Right kidney (tissue), 9 donors: ENCODE measurements at places on chromosomes 3 and 15.

- no peak for DNase-seq
Measured at GRCh38 chr15:45801543-45801942, 166.7 kb downstream of the SQOR start.

GRCh38 chr3:172076212-172076611 lies 36.8 kb downstream of the FNDC3B start:
- DNase-seq: no peak

- no peak for DNase-seq
Measured at GRCh38 chr3:100581650-100582049, 27.8 kb upstream of the ADGRG7 start.

DNA sequence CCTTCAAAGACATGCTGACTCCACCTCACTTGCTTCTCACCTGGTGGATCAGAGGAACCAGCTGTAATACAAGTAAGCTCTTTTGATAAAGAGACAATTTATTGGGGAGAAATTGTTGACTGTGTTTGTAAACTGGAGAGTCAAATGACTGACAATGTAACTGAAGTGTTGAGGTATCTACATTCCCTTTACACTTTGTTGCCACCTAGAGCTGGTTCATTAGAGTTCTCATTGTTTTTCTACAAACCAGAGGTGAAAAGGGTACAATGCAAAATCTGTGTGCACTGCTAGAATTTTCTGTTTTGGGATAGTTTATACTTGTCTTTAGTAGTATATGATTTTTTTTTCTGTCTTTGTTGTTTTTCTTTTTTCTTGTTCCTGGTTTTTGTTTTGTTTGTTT lies 8.7 kb upstream of the LRRC58 start:
- no peak for DNase-seq

DNA sequence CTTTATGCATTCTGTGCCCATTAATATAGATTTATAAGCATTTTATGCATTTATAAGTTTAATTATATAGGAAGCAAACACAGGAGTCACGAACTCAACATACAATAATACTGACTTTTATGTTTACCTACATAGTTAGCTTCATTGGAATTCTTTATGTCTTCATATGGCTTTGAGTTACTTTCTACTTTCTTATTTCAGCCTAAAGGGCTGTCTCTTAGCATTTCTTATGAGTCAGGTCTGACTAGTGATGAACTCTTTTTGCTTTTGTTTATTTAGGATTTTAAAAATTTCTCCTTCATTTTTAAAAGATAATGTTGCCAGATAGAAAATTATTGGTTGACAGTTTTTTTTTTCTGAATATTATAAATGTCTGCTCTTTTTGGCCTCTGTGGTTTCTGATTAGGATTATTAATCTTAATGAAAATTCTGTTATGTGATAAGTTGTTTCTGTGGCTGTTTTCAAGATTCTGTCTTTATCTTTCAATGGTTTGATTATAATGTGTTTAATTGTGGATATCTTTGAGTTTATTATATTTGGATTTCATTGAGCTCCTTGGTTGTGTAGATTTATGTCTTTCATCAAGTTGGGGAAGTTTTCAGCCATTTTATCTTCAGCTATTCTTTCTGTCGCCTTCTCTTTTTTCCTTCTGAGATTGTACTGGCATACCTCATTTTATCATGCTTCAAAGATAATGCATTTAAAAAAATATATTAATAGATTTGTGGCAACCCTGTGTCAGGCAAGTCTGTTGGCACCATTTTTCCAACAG lies 54.3 kb downstream of the ATP2C1 start:
- DNase-seq: no peak

- DNase-seq: no peak
Measured at GRCh38 chr3:69370901-69371301, 15.0 kb downstream of the FRMD4B start.

DNA sequence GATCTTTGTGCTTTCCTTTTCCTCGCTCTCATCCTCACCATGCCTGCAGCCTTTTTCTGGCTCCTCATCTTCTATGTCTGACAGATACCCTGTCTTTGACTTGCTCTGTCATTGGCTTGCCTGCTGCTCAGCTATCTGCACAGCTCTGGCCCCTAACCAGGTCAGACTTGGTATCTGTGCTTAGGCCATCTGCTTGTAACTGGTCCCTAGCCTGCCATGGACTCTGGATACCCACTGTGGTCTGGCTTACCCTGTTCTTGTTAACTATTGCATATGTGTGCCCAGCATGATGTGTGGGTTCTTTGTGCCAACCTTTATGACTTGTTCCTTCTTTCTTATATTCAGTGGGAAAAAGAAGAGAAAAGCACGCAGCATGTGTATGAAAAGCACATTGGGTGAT lies 109.7 kb upstream of the ROPN1 start:
- no peak for DNase-seq

- no peak for DNase-seq
Measured at GRCh38 chr3:75342425-75342824, 321.7 kb upstream of the FRG2C start.

DNA sequence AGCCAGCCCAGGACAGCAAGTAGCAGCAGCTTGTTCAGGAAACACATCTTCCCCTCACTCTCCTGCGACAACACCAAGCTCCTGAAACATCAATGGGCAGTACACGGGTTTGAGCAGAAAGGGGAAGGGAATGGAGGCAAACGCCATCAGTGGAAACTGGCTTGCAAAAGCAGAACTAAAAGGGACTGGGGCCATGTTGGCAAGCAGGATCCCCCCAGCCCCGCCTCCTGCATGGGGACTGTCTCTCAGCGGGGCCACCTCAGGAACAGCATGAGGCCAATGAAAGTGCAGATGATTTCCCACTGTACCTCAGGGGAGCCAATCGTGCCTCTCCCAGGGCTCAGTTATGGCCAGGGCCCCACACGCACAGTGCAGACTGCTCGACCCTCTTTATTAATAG lies 6.8 kb downstream of the CDAN1 start:
- no peak for DNase-seq

DNA sequence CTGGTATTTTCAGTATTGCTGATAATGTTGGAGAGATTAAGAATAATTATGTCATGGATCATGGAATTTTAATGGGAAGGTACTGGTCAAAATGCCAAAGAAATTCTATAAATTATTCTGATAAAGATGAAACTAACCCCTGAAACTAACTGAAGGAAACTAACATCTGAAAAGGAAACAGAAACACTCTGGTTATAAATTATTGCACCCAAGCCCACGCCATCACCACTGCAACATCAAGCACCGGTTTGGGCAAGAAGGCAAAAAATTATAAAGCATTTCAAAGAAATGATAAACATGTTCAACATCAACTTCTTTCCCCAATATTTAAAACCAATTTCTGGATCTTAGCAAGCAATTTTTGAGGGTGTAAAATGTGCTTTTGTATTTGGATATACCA lies 372.5 kb downstream of the TBC1D5 start:
- no peak for DNase-seq

- DNase-seq: no peak
Measured at GRCh38 chr3:37641556-37641955, 220.1 kb upstream of the CTDSPL start.

DNA sequence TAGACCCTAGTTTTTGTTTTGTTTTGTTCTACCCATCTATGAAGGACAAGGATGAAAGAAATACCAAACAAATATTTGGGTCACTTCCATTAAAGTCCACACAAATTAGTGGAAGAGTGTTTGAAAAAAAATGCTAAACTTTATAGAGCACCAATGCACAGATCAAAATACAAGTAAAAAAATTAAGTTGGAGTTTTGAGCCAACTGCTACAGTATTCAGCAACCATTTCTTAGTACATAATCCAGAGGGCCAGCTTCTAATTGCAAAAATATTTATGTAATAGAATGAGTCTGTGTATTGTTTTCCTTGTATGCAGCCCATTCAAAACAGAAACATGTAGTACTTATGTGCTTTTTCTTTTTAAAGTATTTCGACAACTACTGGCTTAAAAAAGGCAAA lies 121.1 kb downstream of the CBLB start:
- no peak for DNase-seq

DNA sequence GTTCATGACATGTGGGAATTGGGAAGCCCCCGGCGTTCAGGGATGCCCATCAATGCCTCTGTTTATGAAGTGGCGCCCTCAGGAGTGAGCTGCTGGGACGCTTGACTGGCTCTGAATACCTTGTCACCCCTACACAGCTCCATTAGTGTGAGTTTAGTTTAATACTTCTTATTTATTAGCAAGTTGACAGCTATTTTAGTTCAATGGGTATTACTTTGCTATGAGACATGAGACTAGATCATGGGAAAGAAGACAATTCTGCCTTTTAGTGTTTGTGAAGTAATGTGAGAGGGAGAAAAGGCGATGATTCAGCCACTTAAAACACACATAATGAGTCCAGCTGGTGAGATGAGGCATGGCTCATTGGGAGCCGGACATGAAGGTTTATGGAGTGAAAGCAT lies 678.5 kb downstream of the NR2F2 start:
- DNase-seq: peak; percentile 48

DNA sequence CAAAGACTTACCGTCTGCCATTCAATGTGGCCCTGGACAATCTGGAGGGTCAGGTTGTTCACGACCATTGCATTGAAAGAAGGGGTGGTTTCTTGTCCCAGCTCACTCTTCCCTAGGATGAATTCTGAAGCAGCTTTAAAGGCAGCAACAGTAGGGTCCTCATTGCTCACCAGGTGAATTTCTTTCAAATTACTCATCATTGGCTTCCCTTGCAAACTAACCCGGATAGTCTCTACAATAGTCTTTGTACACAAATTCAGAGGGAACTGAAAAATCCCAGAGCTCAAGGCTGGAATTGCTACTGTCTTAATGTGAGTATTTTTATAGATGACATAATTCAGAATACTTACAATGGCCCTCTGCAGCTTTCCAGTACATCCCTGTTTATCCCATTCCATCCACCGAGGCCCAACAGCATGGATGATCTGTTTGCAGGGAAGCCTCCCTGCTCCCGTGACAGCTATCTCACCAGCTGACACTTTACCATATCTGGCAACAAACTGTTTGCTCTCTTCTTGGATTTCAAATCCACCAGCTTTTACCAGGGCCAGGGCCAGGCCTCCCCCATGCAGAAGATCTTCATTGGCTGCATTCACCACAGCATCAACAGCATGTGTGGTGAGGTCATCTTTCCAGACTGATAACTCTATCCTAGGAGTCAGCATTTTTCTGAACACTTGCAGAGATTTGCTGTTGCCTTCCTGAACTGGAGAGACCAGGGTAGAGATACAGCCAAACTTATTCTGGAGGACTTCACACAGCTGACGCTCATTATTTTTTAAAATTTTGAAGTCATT lies 8.6 kb downstream of the PARP9 start:
- DNase-seq: no peak

DNA sequence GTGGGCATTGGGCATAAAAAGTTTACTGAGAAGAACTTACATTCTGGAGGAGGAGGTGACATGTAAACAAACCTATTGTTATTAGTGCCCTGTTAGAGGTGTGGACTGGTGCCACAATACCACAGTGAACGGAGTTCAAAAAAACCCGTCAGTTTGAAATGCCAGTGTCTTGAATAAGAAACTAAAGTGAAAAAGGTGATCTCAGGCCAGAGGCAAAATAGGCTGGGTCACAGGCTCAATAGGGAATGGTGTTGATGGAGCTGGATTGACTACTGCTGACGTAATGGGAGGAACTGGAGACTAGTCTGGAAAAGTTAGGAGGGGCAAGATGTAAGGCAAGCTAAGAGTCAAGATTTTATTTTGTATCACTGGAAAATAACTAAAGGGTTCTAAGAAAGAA lies 1.6 kb upstream of the DCBLD2 start:
- no peak for DNase-seq

DNA sequence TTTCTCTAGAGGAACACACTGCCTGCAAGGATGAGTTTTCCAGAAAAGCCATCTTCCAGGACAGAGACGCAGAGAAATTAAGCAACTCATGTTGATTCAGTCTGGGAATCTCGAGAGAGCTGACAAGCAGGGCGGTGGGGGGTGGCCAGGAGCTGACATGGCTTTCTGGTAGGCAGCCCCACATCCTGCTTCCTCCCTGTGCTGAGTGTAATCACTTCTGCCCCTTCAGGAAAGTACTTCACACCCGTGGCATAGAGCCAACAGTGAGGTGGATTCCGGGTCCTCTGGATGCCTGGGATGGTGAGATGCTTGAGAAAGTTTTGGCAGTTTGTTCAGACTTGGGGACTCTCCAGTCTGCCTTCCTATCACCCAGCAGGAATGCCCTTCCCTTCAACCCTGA lies 221.1 kb downstream of the SLCO3A1 start:
- DNase-seq: no peak

GRCh38 chr3:185176750-185177359 lies 24.0 kb upstream of the C3orf70 start:
- DNase-seq: peak; percentile 28

- DNase-seq: no peak
Measured at GRCh38 chr3:114205541-114205940, 26.7 kb upstream of the DRD3 start.

- no peak for DNase-seq
Measured at GRCh38 chr3:186844908-186845307, 2.4 kb downstream of the ADIPOQ start.

DNA sequence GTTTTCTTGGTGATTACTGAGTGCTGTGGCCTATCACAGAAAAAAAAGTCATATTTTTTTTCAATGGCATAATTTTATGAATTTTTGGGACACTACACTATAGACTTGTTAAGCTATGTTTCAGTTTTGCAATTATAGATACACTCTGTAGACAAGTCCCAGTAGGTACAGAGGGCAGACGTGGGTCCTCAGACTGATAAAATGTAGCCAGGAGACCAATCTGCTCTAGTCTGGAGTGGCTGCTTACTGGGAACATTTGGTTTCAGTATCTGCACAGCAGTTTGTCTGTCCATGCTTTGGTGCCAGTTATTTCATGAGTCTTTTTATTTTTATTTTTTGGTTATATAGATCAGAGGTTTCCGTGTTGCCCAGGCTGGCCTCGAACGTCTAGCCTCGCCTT lies 313.4 kb upstream of the LRRFIP2 start:
- DNase-seq: no peak

GRCh38 chr3:36312351-36312750 lies 68.0 kb upstream of the STAC start:
- no peak for DNase-seq

DNA sequence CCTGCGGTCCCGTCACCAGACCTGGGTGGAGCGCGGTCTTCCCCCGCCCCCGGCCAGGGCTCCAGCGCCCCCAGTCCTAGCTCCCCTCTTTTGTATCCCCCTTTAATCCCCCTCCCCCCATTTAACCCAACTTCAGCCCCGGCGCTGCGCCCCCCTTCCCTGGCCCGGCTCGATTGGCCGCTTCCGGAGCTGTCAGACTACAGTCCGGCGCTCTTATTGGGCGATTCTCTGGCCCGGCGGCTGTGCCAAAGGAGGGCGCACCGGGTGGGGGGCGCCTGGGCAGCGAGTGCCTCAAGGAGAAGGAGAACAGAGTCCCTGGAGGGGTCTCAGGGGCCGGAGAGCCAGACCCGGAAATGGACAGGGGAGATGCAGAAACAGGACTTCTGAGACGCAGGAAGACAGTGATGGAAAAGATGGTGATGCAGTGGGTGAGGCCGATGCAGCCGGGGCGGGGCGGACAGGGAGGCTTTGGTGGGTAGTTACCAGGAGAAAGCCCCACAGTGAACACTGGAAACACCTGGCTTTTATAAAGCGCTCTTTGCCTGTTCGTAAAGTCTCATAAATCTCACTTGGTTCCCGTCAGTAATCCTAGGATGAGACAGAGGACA lies 1.2 kb upstream of the ADCY5 start:
- peak; percentile 49 for DNase-seq

GRCh38 chr3:174482541-174482940 lies 376.6 kb upstream of the NAALADL2 start:
- no peak for DNase-seq
